ENCODE measurements at places on chromosomes 16 and 17.

- peak; percentile 92 for DNase-seq
Observed at GRCh38 chr17:81733507-81734404, 21.7 kb downstream of the SLC25A10 start.

- no peak for DNase-seq
Observed at GRCh38 chr16:18941471-18941870, 15.3 kb upstream of the SMG1 start.

- no peak for DNase-seq
Observed at GRCh38 chr17:8628609-8629169, 1.8 kb downstream of the MYH10 start.

DNA sequence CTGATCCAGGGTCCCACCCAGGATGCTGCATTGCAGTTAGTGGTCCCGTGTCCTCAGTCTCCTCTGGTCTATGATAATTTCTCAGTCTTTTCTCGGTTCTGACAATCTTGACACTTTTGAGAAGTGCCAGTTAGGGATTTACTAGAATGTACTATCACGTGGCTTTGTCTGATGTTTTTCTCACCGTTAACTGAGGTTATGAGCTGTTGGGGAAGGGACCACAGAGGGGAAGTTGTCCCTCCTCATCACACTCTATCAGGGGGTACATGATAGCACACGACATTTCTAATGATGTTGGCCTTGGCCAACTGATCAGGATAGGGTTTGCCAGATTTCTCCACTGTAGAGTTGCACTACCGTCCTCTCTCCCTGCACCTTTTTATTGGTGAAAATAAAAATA lies 250.9 kb upstream of the SDK2 start:
- DNase-seq, result no peak

DNA sequence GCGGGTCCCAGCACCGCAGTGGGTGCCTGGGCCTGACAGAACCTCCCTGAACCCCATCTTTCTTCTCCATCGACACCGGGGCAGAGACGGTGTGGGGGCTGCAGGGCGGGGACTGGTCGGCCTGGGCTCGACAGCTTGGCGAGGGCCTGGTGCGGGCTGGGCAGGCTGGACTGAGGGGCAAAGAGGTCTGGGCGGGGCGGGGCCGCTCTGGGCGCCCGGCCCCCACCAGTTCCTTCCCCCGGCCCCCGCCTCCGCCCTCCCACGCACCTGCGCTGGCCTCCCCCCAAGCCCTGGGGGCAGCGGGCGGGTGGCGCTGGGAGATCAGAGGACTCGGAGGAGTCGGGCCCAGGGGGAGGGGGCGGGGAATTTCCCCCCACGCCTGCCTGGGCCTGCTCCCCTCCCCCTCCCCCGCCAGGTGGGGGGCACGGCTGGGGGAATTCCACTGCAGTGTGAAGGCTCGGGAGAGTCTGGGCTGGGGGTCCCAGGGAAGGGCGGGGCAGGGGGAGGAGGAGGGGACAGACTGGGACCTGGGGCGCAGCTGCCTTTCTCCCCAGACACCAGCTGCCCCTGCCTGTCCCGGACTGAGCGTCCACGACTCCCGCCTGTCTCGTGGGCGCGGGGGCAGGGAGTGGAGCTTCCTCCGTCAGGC lies 877 bp upstream of the KREMEN2 start:
- DNase-seq, result no peak

DNA sequence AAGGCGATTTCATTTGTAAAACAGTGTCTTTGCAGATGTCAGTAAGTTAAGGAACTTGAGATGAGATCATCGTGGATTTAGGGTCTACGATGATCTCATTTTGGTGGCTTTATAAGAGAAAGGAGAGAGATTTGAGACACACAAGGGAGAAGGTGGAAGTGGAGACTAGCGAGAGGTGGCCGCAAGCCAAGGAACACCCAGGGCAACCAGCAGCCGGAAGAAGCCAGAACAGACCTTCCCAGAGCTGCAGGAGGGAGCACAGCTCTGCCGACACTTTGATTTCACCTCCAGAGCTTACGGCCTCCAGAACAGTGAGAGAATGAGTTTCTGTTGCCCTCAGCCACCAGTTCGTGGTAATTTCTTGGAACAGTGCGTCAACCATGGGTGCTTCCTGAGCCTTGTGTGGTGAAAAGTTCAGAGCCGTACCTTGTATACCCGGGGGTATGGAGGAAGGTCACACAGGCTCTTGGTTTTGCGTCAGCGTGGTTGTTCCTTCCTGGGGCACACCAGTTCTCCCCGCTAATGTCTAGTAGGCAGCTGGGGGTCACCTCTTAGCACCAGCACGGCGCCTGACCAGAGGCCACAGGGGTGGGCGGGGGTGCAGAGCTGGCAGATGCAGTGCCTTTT lies 12.9 kb upstream of the SEC14L1 start:
- no peak for DNase-seq

DNA sequence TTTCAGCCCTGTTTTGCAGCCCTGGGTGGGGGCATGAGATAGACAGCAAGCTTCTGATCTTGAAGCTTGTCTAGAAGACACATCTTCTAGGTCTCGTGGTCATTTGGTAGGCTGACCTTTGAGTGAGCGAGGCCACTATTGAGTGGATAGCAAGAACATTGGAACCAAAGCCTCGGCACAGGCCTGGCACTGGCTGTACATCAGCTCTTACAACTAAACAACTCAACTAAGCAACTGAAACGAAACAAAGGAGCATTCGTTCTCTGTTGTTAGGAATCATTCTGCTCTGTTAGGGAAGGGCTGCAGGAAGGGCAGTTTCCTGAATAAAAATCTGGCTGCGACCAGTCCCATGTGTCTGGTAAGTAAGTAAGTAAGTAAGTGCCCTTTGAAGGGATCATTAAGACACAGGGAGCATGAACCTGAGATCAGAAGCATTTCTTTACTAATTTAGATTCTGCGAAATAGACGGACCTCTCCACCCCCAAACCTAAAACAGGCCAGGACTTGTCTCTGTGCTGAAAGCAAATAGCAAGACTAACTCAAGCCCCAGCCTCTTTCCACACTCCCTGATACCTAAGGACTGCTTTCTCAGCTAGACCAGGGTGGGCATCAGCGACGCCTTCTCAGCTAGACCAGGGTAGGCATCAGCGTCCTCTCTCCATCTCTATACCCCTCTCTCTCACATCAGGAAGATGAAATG lies 22.7 kb downstream of the CYB561 start:
- DNase-seq, result no peak

DNA sequence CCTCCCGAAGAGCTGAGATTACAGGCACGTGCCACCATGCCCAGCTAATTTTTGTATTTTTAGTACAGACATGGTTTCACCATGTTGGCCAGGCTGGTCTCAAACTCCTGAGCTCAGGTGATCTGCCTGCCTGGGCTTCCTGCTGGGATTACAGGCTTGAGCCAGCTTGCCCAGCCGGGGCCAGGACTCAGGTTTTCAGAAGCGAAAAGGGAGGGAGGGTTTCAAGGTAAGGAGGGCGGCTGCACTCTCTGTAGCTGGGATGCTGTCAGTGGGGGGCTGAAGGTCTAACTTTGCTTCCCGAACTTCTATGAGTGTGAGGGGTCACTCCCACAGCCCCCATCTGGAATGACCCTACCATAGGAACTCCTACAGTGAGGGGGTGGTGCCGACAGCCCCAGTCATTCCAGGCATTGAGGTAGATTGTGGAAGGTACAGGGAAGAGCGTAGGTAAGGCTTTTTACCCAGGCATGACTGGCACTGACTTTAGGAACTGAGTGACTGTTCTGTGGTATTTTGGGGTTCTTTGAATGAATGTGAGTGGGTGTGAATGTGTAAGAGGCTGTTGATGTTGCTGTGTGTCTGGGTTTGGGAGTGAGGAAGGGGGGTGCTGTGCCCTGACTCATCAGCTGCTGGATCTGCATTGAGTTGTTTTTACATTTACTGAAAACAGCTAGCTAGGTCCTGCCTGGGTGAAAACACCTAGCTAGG lies 3.8 kb upstream of the C1QL1 start:
- DNase-seq, result no peak

- no peak for DNase-seq
Observed at GRCh38 chr17:4559966-4560365, 411 bp downstream of the GGT6 start.

DNA sequence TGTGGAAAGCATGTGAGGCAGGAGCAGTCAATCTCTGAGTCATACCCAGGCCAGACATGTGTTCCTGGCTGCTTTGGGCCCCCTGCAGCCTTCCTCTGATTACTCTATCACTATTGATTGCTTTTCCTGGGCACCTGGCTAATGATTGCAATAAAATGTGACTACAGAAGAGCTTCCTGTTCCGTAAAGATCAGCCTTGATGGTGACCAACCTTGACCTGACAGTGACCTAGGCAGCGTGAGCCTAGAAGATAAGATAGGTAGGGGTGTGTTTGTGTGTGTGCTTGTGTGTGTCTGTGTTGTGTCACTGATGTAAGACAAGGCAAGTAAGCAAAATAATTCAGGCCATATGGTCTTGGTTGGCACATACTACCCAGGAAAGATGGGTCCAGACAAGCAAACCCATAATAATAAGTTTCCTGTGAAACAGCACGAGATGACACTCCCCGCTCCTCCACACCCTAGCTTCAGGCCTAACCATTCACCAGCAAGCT lies 367.7 kb upstream of the CDH11 start:
- DNase-seq, result no peak

DNA sequence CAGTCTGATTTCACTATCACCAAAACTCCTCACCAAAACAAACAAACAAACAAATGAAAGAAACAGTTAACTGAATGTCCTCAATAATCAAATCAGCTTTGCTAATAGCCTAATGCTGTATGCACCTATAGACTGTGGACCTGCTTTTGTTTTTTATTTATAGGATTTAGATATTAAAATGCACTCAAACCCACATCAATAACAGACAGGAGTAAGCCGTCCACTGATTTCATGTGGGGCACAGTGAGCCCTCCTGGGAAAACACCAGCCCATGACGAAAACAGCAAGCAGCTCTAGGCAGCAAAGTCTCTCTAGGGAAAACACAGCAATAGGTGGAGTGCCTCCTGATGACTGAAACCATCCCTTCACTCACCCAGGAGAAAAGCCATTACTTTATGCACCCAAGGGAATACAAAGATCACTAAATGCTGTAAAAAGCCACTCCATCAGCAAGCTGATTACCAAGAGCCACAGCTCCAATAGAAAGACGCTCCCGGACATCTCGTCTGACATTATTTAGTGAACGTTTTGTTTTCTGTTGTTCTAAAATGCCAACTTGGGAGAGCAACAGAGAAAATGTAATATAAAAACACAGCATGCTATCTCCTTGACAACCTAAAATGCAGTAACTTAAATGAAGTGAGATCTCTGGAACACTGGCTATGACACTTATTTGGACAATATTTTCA lies 47.8 kb downstream of the ANKFY1 start:
- DNase-seq, result no peak

- DNase-seq, result no peak
Observed at GRCh38 chr17:11935734-11936406, 61.4 kb downstream of the ZNF18 start.

GRCh38 chr17:21345236-21345635 lies 30.9 kb upstream of the KCNJ12 start:
- DNase-seq, result no peak

DNA sequence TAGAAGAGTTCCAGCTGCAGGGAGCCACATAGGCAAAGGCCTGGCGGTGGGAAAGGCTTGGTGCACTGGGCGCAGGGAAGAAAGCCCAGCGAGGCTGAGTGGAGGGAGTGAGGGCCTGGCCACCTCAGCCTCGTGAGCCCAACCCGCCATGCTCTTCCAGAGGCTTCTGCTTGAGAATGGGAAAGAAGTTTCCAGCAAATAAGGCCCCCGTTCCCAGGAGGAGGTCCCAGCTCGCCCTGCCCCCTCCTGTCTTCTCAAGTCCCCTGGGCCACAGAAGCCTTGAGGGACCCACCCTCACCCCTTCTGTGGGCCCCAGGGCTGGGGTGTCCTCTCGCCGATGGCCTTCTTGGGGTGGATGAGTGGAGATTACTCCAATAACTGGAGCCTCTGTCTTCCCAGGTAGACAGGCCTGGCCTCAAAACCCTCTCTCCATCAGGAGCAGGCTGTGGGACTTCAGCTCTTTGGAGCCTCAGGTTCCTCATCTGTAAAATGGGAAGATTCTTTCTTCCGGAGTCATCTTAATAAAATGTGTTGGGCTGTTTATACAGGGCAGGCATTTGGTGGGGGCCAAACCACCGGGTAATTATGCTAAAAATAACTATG lies 933 bp upstream of the SNN start:
- DNase-seq, result no peak

GRCh38 chr16:81261049-81261648 lies 22.7 kb downstream of the BCO1 start:
- no peak for DNase-seq

DNA sequence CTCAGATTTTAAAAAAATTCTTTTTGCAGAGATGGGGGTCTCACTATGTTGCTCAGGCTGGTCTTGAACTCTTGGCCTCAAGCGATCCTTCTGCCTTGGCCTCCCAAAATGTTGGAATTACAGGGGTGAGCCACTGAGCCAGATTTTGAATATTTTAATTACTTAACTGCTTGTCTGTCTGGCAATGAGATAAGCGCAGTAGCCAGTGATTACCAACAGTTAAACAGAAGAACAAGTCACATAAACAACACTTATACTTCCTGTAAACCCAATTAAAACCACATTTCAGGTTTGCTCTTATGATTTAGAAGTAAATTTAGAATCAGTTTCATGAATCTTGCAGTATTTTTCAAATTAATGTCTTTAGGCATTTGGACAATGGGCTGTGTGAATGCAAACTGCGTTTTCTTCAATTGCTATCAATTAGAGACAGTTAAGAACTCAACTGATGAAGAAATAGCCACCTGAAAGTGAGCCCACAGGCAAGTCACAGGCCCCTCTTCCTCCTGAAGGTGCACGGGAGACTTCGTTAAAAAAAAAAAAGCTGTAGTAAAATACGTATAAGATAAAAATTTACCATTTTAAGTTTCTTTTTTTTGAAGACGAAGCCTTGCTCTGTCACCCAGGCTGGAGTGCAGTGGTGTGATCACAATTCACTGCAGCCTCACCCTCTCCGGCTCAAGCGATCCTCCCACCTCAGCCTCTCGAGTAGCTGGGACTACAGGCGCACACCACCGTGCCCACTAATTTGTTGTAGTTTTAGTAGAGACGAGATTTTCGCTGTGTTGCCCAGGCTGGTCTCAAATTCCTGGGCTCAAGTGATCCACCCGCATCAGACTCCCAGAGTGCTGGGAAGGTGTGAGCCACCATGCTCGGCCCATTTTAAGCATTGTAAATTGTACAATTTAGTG lies 73.0 kb downstream of the PITPNC1 start:
- DNase-seq, result no peak
